Stimulated activated CD8-positive, alpha-beta memory T cell treated with anti-CD3 and anti-CD28 coated beads, Interleukin-12 subunit alpha, Interleukin-12 subunit beta, amount 100 ng/mL, for 1 hour (primary cell): ENCODE measurements at places on chromosomes 11 and 22.

DNA sequence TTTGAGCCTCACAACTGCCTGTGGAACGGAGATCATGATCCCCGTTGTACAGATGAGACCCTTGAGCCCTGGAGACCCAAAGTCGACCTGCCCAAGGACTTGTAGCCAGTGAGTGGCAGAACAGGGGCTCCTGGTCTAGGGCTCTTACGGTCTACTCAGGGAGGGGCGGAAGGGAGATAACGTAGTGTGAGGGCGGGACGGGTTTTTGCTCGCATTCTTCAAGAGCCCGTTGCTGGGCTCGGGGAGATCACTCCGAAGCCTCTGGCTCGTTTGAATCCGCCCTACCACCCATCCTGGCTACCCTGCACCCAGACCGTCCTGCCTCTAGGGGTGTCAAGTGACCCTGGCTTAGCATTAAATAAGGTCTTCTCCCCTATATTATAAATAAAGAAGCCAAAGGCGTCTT, 639 bp downstream of the CRY2 start:
- DNase-seq = no peak

DNA sequence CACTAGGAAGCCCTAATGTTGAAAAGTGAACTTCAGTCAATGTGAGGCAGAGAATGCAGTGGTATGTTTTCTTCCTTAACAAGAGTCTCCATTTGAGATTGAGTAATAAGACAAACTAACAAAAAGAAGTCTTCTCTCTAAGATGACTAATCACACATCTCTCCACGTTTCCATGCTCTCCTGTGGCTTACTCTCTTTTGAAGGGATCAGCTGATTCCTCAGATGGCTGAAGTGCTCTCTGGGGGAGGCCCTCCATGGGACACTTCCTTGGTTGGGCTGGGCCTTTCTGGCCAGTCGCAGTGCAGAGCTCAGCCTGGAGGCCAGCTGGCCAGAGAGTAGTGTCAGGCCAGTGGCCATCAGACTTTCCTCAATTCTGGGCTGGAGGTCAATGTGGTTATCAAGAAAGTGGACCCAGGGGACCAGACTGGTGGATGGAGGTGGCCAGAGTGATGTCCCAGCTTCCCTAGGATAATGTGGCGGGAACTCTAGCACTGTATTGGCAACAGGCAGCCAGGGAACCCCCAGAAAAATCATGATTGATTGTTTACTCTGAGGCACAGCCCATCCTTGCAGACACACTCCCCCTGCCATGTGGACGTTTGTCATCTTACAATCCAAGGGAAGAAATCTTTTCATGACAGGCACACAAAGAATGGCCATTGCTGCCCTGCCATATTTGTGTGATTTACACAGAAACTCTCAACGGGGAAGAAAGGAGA, 14.5 kb downstream of the CSRP3 start:
- no peak for DNase-seq

DNA sequence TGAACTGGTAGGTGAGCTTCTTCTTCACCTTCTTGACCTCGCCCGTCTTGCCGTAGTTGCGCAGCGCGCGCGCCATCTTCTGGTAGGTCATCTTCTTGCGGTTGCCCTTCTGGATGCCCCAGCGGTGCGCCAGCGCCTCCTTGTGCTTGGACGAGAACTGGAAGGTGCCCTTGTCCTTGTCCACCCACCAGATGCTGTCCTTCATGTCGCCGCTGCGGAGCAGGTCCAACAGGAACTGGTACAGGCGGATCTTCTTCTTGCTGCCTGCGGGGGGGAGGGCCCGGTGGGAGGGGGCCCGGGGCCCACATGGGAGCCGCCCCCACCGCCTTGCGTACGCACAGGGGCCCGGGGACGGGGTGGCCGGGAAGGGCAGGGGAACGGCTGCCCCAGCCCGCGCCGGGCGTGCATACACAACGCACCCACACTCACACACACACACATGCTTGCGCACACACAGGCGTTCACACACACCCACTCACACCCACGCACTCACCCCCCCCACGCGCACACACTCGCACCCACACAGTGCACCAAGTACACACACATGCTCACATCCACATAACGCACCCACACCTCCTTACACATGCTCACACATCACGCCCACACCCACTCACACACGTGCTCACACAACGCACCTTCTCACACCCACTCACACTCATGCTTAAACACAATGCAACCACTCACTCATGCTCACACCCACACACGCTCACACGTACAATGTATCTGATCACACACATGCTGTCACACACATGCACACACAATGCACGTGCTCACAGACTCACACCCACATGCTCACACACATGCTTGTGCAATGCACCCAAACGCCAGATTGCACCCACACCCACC, 3.0 kb upstream of the MYBPC3 start:
- no peak for DNase-seq

GRCh38 chr11:77204754-77205466, 76.9 kb downstream of the MYO7A start:
- DNase-seq = no peak

- DNase-seq = no peak
Measured at GRCh38 chr11:23192256-23192655, 332.0 kb upstream of the CCDC179 start.

DNA sequence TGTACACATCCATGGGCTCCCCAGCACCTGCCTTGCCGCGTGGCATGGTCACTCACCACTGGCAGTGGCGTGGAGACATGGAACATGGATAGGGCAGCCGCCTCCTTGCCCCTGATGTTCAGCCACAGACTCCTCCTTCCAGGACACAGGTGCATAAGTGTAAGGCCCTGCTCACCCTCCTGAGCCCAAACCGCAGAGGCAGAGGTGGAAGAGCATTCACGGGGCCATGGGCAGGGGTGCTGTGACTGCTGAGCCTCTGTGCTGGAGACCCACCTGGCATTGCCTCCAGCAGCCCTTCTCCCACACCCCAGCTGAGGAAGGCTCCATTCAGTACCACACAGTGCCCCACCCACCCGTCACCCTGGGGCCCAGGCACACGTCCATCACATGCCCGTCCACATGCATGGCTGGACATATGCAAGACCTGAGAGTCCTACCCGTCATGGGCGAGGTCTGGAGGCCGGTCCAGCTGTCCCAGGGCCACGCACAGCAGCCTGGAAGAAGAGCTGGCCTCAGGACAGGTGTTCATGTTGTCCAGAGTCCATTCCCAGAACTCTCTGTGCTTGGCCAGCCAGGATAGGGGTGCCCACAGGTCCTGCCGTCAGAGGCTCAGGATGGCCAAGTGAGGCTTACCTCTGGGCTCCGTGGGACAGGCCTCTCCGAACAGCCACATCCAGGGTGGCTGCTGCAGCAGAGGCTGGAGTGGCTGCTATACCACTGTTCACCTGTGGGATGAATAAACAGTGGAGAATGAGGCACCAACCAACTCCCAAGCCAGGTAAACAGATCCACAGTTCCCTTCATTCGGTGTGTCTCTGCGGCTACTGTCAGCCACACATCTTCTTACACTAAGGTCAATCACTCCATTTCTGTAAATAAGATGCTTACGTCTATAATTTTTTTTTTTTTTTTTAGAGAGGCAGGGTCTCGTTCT, 1.7 kb upstream of the TUBGCP6 start:
- DNase-seq = no peak

GRCh38 chr11:134864233-134864967, 452.4 kb upstream of the B3GAT1 start:
- no peak for DNase-seq

DNA sequence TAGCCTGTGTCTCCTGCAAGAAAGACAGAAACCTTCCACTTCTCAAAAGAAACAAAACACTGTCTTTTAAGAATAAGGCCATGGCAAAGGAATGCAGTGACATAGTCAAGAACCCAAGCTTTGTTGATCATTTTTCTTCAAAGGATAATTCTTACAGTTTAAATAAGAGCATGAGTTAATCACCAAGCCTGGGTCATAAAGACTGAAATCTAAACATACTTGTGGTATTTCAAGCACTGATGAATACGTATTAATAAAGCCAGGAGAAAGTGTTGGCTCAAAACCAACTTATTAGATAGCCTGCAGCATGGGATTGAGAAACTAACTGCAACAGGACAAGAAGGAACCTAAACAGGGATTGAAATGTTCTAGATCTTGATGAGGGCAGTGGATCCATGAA, 143.3 kb upstream of the MTNR1B start:
- DNase-seq = no peak

- DNase-seq = no peak
Measured at GRCh38 chr22:20435436-20436306, 2.0 kb downstream of the SCARF2 start.
